Activated CD4-positive, alpha-beta memory T cell treated with anti-CD3 and anti-CD28 coated beads for 36 hours (primary cell): ENCODE measurements at places on chromosomes 6 and 20. TPM values are rescaled to one million over a fixed set of nuclear protein-coding genes. Genes with fewer than 3 reads are reported as not detected.

The IL17A gene
- total RNA-seq, result 33.7 TPM

The PDYN gene
- not detected for total RNA-seq

The BPIFB2 gene
- total RNA-seq, result not detected

The CLPSL1 gene
- not detected for total RNA-seq

The TMEM74B gene
- total RNA-seq, result 1.3 TPM

The NOX3 gene
- total RNA-seq, result not detected

The PACRG gene
- not detected for total RNA-seq

The CCN5 gene
- total RNA-seq, result not detected

The ATXN1 gene
- 36.7 TPM for total RNA-seq

The HDDC2 gene
- 92.3 TPM for total RNA-seq

The PRRT1 gene
- total RNA-seq, result 0.36 TPM

The PNISR gene
- total RNA-seq, result 101 TPM

The OPRL1 gene
- 0.71 TPM for total RNA-seq

The DLGAP4 gene
- total RNA-seq, result 18.5 TPM

The DAAM2 gene
- total RNA-seq, result not detected

The KHDC1L gene
- total RNA-seq, result not detected

The LINC00237 gene
- total RNA-seq, result not detected

The NMBR gene
- not detected for total RNA-seq

The FOXQ1 gene
- total RNA-seq, result not detected

The BEND6 gene
- not detected for total RNA-seq

The MYBL2 gene
- 81.3 TPM for total RNA-seq

The METTL24 gene
- not detected for total RNA-seq
